Heart right ventricle (tissue), 16 donors: ENCODE measurements at places on chromosomes 12 and 14. TPM values are rescaled to one million over a fixed set of nuclear protein-coding genes. Genes with fewer than 3 reads are reported as not detected.

The PRH2 gene
- polyA plus RNA-seq: not detected

The PROX2 gene
- polyA plus RNA-seq: not detected

The B3GNT4 gene
- 0.29 TPM for polyA plus RNA-seq

The PDE3A gene
- polyA plus RNA-seq: 51.1 TPM

The LRRK2 gene
- 0.99 TPM for polyA plus RNA-seq

The FOXG1 gene
- polyA plus RNA-seq: not detected

The ACVRL1 gene
- polyA plus RNA-seq: 33.8 TPM

The RPS6KL1 gene
- polyA plus RNA-seq: 27.1 TPM

The RNASE12 gene
- polyA plus RNA-seq: not detected
